ENCODE measurements at places on chromosomes 5 and 9.

DNA sequence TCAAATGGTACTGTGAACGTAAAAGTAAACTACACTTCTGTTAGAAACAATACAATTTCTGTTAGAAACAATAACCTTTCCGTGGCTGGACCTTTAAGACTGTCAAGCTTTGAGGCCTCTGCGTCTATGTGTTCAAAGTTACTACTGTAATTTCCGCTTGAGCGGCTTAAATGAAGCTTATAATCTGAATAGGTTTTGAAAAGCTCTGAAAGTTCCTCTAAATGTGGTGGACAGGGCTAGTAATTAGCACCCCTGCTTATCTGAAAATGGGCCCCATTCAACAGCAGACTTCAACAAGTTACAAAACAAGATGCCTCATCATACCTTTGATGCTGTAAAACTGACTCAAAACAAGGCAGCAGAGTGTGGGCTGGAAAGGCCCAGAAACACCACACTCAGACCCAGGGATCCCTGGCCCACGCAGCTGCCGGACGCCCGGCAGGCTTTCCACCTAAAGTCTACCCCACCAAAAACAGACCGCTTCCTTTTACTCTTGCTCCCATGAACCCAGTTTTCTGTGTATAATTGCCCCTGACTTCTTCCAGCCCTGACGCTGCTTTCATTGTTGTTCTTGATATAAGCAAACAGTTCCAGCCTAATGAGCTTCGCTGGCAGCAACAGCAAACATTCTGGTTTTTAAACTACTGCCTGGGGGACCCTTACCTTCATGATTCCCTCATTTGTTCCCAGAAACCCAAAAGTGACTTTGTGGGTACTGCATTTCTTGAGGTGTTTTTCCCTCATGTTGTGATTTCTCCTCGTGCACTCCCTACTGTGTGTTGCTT, 66.7 kb downstream of the TLE1 start:
- no peak for DNase-seq

- DNase-seq, result no peak
Measured at GRCh38 chr9:88011005-88011766, 36.9 kb upstream of the CDK20 start.

DNA sequence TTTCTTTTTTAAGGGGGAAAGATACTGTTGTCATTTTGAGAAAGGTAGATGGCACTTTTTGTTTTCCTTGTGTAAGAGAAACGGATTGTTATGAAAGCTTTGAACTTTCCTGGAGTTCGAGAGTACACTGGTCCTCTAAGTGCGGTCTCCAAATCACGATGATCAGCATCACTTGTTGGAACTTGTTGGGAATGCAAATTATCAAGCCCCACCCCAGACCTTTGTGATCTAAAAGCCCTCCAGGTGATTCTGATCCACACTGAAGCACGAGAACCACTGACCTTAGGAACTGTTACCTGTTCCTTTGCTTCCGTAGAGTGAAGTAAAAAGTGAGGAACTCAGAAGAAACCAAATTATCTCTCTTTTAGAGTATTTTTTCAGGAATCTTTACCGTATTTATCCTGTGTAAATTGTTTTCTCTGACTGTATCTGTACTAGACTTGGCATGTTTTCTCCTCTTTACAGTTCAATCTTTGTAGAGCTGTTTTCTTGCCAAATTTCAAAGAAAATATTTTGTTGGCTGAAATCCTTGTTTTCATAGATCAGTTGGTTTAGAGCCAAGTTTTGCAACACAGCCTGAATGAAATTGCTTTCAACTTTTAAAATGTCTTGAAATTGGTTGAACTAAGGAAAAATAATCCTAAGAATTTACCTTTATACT, 4.0 kb downstream of the MAT2B start:
- DNase-seq, result no peak

DNA sequence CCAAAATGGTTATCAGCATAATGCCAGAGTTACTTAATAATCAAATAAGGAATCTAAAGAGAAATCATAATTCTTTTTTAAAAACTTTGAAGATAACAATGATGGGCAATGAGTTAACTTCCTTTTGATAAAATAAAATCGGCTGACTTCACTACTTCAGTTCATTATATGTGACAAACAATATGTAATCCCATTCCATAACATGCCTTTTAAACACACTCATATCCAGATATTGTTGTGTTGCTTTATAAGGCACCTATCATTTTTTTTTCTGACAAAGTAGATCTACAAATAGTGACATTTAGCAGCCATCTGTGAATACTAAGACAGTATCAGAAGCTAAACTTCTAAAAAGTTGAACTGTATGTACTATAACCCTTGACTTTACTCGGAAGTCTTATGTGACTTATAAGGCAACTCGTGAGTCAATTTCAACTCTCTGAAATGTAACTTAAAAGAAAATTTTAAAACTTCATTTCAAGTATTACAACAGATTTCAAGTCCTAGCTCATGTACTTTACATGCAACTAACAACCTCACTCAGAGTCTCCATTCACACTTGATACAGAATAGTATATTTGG, 7.5 kb downstream of the ADAMTS6 start:
- DNase-seq, result no peak

DNA sequence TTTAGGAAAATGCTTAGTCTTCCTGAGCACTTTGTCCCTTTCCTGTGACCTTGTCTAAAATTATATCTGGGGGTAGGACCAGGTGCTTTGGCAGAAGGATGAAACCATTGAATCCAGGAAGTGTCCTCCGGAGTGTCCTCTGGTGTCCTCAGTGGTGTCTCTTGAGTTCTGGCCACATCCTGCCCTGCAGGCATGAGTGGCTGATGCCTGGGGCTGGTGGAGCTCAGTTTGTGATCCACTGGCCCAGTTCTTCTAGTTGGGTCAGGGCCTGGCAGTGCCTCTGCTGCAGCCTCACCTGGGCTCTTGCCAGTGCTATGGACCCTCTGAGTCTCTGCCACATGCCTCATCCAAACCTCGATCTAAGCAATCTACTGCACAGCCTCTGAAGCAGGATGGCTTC, 14.4 kb upstream of the TMED7 start:
- no peak for DNase-seq

DNA sequence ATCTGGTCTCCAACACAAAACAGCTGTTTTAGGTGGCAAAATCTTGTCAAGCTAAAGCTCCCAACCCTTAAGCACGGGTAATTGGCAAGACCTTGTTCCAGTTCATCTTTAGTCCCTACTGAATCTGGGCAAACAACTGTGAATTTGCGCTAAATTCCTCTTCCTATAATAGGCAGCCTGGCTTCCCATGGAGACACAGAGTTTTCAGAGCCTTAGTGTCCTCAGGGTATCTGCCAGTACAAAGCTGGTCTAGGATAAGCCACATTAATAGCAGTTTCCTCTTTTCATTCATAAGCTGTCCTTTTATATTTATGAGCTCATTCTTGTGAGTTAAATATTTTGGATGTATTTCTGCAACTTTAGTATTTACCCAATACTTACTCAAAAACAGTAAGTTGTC, 59.5 kb downstream of the FGF10 start:
- no peak for DNase-seq

GRCh38 chr9:123299558-123300126, 31.3 kb upstream of the STRBP start:
- no peak for DNase-seq

DNA sequence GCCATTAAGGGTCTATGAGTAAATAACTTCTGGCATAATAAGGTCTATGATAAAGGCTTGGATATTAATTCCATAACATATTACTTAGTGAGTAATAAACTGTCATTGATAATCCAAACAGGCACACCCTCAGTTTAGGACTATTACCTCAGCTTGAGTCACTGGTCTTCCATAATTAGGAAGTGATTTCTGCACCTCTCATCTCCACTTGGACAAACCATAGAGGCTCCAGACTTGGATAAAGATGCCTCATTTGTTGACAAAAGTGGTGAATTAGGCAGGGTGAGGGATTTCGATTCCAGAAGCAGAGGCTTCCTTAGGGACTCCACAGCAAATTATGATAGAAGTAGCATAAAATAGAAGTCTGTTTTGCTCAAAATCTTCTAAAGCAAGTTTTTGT, 127.5 kb upstream of the MTAP start:
- no peak for DNase-seq

- DNase-seq, result no peak
Measured at GRCh38 chr9:78756813-78757510, 460.0 kb downstream of the PSAT1 start.

- no peak for DNase-seq
Measured at GRCh38 chr5:1725641-1726468, 73.8 kb downstream of the MRPL36 start.

GRCh38 chr9:34578241-34579103, 11.1 kb downstream of the CNTFR start:
- DNase-seq, result peak; percentile 77

- DNase-seq, result no peak
Measured at GRCh38 chr5:53335115-53335514, 145.3 kb upstream of the FST start.

GRCh38 chr5:135050244-135050767, 16.3 kb upstream of the PITX1 start:
- DNase-seq, result no peak

GRCh38 chr5:142167458-142167857, 58.9 kb downstream of the NDFIP1 start:
- DNase-seq, result no peak

- no peak for DNase-seq
Measured at GRCh38 chr5:68749631-68750030, 344.2 kb upstream of the SLC30A5 start.

DNA sequence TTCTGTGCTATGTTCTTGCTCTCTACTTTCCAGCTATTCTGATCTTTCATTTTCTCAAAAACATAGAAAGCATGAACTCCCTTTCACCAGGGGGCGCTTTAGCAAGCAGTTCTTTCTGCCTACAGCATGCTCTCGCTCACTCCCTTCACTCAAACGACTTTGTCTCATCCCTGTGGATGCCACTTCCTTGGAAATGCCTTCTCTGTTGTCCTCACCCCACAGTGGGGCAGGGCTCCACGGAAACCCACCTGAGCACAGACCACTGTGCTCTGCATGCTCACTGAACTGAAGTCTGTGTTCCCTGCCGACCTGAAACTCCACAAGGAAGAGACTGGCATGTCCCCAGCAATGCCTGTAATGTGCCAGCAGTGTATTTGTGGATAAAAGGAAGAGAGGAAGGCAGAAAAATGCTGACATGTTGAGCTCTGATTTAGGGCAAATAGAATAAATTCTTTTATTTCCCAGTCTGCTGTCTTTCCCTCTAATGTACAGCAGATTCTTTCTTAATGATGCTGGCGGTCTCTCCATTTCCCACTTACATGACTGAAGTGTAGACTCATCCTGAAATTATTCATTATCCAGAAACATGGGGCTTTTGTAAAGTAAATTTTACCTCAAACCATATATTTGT, 4.9 kb upstream of the ROR2 start:
- peak; percentile 61 for DNase-seq

GRCh38 chr5:42985129-42986037, 54.7 kb downstream of the ANXA2R start:
- no peak for DNase-seq

DNA sequence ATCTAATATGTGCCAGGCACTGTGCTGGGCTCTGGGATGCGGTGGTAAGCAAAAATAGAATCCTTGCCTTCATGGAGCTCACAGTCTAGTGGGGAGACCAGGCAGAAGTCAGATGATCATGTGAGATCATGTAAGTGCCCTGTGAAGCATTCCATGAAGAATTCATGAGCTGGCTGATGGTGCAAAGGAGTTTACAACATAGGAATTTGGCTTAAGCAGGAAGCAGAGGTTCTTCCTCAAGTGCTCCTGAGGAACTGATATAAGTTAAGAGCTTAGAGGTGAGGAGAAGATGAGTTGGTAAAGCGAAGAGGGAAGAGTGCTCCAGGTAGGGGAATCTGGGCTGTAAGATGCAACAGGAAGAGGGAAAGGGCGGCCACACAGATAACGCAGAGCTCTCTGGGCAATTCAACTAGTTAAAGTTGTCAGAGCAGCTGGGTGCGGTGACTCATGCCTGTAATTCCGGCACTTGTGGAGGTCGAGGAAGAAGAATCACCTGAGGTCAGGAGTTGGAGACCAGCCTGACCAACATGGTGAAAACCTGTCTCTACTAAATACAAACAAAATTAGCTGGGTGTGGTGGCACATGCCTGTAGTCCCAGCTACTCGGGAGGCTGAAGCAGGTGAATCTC, 78.5 kb upstream of the SPATA31D4 start:
- no peak for DNase-seq

GRCh38 chr5:54390015-54390414, 65.5 kb upstream of the HSPB3 start:
- DNase-seq, result peak; percentile 61
